NCI-H460 (cell line): ENCODE measurements at places on chromosomes 1 and 21.
A peak's percentile ranks its signal among the peaks of the same experiment; 100 is the strongest.

GRCh38 chr1:22831729-22832413 is 121.2 kb downstream of the EPHB2 start:
- peak; percentile 44 for DNase-seq

- no peak for DNase-seq
Observed at GRCh38 chr1:60765204-60765603, 317.2 kb upstream of the NFIA start.

- no peak for DNase-seq
Observed at GRCh38 chr1:6360517-6361070, 33.0 kb downstream of the ACOT7 start.

DNA sequence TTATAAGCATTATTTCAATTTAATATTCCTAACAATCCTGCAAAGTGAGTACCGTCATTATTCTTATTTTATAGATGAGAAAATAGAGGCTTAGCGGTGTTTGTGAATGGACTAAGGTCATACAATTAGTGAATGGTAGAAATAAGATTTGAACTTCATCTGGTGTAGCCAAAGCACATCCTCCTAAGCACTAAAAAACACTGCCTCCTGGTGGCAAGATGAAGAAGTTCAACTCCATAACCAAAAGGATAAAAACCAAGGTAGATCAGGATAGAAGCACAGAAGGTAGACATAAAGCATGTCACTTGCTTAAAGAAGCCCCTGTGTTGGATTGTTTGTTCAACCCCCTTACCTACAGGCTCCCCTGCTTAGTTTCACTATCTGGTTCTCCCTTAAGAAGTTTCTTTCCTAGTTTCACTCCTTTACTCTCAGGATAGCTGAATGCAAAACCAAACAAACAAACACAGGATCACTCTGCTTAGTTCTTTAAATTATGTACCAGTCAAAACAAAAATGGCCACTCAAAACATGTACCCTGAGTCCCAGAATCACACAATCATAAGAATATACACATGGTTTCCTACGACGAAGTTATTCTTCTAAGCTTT is 12.7 kb upstream of the AIM2 start:
- peak; percentile 15 for DNase-seq

- DNase-seq, result no peak
Observed at GRCh38 chr1:41589395-41589794, 104.9 kb upstream of the EDN2 start.

- DNase-seq, result no peak
Observed at GRCh38 chr1:169745015-169745861, 11.4 kb upstream of the SELE start.

DNA sequence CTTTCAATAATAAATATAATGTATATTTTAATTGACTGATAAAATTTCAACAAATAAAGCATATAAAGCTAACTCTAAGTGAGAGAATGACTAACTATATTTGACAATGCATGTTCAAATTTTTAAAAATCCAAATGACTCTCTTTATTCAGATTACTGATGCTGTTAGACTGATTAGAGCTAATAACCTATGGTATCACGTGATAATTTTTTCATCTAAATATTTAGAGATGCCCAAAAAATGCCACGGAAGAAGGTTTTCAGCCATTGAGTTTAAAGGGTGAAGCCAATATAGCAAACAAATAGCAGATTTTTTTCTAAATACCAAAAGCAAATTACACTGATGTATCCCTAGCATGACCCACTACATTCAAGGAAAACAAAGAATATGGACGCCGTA is 61.1 kb upstream of the OR10J4 start:
- no peak for DNase-seq

GRCh38 chr1:193326296-193326695 is 139.9 kb upstream of the B3GALT2 start:
- DNase-seq, result no peak
